Transverse colon (tissue), 4 donors: ENCODE measurements at places on chromosomes 6 and 20.

- DNase-seq = no peak
Observed at GRCh38 chr6:131285548-131285947, 150.3 kb downstream of the AKAP7 start.

DNA sequence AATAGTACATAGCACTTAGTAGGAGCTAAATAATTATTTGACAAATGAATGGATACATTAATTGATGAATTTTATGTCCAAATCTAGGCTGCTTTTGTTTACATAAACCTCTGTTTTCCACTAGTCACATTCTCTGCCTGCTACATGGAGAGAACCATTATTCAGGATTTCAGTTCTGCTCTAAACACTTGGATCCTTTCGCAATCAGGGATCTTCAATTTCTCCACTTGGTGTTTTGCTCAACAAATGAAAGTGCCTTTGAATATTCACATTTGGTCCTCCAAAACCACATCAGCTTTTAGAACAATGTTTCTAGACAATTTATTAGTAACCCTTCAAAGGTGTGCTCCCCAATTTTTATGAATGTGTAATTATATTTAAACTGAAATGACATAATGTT is 30.6 kb upstream of the HLA-DQB1 start:
- no peak for DNase-seq

DNA sequence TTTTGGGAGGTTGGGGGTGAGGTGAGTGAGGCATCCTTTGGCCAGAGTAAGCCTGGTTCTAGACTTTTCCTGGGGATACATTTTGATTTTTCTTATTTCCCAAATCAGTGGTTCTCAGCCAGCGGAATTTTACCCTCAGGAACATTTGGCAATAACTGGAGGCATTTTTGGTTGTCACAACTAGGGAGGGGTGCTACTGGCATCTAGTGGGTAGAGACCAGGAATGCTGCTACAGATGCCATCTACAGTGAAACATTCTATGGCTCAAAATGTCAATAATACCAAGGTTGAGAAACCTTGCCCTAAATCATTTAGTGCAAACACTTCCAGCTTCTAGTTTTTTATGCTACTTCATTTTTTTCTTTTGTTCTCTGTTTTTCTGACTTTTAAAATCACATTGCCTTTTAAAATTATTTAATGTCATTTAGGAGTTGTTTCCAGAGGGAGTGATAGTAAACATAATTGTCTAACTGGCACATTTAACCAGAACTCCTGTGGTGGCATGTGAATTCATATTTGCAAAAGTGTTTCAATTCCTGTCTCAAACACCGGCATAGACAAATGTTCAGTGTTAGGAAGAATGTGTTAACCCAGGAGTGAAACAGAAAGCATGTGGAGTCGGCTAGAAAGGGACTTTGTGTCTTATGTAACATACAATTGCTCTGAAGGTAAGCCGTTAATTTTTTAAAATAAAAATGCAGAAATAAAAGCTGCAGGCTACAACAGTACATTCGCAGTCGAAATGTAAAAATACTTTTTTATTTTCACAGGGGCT is 59.0 kb downstream of the QRSL1 start:
- no peak for DNase-seq

- no peak for DNase-seq
Observed at GRCh38 chr6:111846492-111847409, 26.5 kb downstream of the FYN start.

GRCh38 chr6:6728169-6728941 is 139.8 kb downstream of the LY86 start:
- no peak for DNase-seq

DNA sequence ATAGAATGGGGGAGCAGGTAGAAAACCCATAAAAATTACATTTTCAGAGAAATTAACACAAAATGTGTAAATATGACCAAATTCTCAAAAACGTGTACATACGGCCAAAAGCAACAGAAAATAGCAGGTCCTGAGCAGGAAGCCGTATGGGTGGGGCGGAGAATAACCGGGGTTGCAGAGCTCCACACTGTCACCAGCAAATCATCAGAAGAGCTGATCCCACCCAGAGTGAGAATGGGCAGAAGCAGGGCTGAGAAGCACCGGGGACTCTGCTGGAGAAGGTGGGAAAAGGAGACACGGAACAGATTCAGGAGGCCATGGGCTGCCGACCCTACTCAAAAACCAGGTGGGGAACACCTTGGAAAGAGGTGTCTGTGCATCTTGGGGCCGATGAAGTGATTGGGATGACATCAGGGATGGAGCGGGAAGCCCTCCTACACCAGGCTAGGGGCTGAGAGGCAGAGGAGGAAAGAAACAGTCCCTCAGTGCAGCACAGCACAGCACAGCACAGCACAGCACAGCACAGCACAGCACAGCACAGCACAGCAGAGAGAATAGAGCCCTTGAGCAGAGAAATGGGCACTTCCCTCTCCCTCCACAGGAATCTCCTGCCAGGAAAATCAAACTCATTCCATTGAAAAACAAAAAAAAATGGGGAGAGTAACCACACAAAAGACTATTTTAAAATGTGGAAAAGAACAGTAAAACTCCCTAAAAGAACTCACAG is 22.3 kb downstream of the STX7 start:
- no peak for DNase-seq

- no peak for DNase-seq
Observed at GRCh38 chr20:56952258-56953047, 314.0 kb downstream of the BMP7 start.

DNA sequence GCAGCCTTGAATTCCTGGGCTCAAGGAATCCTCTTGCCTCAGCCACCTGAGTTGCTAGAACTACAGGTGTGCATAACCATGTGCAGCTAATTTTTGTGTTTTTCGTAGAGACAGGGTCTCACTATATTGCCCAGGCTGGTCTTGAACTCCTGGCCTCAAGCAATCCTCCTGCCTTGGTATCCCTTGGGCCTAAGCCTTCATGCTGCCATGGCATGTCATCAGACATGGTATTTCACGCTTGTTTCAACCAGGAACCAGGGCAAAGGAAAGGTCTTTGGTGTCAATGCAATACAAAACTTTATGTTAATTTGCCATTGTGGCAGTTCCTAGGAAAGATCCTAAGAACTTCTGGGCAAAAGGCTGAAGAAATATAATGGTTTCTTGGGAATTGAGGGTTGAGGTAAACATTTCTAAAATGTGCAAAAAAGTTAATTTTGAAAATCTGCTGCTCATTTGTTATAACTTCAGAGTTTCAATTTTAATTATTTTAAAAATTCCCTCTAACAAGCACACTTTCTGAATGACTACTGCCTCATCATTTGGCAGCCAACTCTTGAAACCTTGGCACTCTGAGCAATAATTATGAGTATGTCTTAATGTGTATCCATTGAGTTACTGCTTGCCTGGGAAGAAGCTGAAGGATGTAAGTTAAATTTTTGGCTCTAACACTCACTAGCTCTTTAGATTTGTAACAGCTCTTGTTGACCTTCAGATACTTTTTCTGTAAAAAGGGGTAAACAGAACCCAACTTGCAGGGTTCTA is 154.1 kb downstream of the GJA10 start:
- DNase-seq = no peak

DNA sequence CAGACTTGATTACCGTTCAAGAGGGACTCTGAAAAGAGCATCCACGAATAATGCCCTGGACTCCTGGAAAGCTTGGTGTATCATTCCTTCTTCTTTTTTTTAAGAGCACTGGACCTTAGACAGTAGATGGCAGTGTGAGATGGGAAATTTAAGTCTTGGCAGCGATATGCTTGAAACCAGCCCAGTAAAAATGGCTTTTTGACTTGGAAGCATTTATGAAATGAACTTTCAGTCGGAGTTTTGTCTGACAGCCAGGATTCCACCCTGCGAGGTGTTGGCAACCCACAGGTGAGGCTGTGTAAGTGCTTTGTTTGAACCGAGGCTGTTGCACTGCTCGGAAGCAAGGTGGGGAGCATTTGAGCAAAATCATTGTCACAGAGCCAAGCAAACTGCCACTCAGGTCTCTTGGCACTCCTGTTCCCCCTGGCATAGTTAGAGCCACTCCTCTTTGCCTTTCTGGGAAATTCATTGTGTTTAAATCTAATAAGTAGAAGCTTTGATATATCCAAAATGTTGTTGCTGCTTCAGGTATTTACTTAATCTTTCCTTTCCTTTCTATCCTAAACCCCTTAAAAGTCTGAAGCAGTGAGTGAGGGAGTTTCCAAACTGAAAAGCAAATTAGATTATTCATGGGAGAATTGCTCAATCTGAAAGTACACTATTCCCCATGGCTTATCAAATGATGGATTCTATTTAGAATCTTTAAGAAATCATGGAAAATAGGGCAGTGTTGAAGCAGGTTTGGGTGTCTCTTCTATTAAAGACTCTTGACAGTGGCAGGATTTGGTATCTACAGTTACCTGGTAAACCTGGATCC is 272.8 kb upstream of the SLC35B3 start:
- DNase-seq = peak; percentile 34

- peak; percentile 59 for DNase-seq
Observed at GRCh38 chr6:2875359-2876191, 27.5 kb downstream of the SERPINB9 start.

- DNase-seq = no peak
Observed at GRCh38 chr20:9269280-9269971, 200.5 kb downstream of the PLCB4 start.

DNA sequence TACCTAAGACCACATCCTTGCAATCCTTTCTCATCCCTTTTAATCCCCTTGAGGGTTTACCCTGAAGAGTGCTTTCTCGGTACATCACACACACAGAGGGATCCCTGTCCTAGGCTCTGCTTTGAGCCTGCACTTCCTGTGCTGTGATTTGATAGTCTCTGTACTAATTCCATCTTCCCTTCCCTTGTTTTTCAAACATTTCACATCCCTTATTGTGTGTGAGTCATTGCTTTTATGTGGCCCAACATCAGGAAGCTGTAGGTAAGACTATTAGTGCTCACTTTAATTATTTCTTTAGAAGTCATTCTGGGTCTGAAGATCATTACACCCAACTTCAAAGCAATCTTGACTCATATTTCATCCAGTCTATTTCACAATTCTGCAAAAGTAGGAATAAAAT is 57.2 kb upstream of the ANKEF1 start:
- DNase-seq = no peak

GRCh38 chr20:37841971-37842370 is 61.0 kb upstream of the VSTM2L start:
- no peak for DNase-seq

GRCh38 chr6:135461208-135461607 is 36.3 kb downstream of the AHI1 start:
- DNase-seq = no peak

DNA sequence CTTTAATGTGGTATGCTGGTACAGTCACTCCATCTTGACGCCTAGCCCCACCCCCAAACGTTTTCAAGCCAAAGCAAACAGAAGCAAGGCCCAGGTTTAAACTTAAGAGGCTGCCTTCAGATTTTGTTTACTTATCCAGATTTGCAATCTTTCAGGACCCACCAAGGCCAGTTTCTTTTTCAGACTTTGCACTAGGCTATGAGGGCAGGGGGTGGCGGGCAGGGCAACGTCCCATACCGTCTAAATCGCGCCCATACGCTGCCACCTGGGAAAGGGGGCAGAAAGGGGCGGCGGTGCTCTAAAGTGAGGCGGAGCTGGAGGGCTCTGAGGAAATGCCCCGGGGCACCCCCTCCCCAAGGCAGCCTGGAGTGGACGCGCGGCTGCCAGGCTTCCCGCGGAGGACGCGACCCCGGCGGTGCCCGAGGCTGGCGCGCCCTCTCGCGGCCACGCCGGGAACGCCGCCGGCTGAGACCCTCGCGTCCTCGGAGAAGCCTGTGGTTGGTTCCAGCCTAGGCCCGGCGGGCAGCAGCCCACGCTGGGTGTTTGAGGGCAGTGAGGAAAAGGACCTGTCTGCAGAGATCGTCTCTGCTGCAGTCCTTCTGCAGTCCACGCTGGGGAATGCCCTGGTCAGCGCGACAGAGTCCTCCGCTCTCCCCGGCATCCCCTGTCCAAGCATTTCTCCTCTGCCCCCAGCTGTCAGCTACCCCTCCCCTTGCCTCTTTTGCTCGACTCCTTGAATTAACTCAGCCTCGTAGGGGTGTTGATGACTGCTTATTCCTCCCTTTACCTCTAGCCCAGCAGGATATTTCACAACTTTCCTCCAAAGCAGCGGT is 129.2 kb upstream of the PRND start:
- DNase-seq = peak; percentile 38

GRCh38 chr6:95529762-95530161 is 47.6 kb upstream of the MANEA start:
- DNase-seq = no peak

DNA sequence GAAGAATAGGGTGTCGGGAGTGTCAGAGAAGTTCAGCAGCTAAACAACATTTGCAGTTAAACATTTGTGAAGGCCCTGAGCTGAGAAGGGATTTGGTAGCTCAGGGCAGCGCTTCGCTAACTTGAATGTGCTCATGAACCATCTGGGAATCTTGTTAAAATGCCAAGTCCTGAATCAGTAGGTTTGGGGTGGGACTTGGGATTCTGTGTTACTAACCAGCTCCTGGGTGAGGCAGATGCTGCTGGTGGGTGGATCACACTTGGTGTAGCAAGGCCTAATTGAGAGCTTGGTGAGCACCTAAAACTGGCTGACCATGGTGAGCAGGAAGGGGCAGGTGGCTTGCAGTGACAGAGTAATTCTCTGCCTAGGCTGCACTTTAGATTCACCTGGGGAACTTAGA is 5.9 kb downstream of the PTPRA start:
- no peak for DNase-seq

DNA sequence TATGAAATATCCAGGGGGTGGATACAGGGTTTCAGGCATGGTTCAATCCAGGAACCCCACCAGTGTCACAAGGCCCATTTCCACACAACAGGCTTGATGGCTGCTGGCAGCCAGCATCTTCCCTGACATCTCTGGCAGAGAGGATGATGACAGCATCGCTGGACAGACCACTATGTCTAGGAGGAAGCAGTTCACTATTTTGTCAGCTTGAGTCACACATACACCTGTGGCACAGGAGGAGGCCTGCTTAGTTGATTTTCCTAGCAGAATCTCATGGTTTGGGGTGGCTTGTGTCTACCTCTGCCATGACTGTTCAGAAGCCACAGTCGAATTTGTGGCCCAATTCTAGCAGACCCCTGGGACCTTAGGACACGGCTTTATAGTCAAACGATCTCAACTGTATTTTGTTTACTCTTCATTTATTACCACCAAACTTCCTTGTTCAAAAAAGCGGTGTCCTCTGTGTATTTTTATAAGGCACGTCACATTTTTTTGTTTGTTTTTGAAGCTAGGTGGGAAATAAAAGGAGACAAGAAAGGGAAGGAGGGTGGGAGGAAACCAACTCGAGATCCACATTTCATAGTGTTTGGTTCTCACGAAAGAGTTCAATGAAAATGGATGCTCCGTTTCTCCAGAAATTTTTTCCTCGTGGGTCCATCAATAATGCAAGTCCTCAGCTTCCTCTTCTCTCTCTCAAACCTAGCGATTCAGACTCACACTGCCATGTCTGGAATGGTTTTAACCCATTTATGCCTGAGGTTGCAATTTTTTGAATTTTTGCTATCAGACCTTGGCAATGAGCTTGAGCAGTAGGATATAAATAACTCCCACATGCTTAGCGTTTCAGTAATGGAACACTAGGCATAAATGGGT is 94.4 kb downstream of the TOX2 start:
- DNase-seq = no peak

DNA sequence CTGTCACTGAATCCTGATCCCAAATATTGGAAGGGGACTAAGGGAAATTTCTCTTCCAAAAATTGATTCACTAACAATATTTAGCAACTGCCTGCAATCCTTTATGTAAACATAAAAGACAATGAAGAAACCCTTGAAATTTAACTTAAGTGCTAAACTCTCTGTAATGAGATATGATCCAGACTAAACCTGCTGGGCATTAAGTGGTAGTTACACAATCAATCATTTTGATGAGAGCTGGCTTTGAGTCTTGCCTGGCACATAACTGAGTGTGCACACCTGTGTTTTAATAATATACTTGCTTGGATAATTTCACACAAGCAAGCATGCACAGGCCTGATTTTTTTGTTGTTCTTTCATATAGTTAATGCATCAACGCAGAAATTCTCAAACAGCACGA is 9.8 kb upstream of the ZFP64 start:
- no peak for DNase-seq
